ENCODE measurements at places on chromosomes 1 and 21.

DNA sequence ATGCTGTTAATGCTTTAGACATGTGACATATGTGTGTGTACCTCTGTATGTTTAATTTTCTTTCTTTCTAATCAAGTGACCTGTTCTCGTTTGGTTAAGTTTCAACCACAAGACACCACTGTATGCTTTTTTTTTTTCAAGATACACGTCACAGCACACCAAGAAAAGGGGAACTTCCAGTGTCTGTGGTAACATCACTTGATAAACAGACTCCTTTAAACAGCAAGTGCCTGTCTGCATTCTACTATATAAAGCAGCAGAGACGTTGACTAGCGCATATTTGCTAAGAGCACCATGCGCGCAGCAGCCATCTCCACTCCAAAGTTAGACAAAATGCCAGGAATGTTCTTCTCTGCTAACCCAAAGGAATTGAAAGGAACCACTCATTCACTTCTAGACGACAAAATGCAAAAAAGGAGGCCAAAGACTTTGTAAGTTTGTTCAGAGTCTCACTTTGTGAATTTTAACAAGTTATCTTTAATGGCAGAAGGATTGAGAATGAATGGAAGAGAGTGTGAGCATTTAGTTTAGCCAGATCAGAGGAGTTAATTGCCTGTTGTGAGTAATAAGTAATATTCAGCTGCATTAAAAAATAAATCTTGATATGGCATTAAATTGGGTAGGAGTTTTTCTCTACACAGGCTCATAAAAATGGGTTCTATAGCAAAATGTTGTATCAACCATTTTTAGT lies at the start of gene RGS1:
Gene RGS1, plus strand, starts transcription at position 275 of the 691 bp plus-strand sequence. Its CDS starts 20 bp downstream, at position 295.
- DNase-seq, result no peak

DNA sequence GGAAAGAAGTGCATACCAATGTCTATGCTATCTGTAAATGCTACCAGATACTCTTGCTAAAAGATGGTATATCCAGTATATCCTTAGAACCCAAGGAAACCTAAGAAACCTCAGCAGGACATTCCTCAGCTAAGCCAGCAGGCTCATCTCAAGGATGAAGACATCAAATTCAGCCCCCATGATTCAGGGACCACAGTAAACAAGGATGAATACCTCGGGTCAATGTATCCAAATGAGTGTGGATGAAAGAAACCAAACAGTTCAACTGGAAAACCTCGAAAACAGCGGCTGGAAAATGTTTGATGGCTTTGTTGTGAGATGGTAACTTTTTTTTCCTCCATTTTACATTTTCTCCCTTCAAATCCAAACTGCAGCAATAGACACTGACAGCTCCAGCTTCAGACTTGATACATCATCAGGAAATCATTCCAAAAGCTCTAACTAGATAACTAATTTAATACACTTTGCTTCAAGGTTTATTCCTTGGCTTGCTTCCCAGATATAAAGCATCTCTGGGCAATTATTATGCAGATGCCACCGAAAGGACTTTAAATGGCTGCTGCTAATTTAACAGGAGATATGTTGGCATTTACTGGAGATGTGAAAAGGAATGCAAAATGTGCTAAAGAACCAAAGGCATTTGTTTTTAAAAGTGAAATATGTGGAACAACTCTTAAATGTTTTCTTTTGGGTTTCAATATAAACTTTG lies 73.6 kb downstream of the SMYD2 start:
- peak; percentile 20 for DNase-seq

GRCh38 chr1:223700388-223700918 lies 11.9 kb upstream of the CAPN2 start:
- DNase-seq, result no peak

DNA sequence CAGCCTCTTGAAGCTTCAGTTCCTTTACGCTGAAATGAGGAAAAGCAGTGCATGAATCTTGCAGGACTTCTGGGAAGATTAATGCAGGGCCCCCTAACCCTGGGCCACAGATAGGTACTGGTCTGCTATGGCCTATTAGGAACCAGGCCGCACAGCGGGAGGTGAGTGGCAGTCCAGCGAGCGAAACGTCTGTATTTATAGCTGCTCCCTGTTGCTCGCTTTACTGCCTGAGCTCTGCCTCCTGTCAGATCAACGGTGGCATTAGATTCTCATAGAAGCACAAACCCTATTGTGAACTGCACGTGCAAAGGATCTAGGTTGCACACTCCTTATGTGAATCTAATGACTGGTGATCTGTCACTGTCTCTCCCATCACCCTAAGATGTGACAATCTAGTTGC lies 130.2 kb downstream of the CHRM3 start:
- no peak for DNase-seq

GRCh38 chr1:208254376-208254775 lies 10.2 kb upstream of the PLXNA2 start:
- no peak for DNase-seq

DNA sequence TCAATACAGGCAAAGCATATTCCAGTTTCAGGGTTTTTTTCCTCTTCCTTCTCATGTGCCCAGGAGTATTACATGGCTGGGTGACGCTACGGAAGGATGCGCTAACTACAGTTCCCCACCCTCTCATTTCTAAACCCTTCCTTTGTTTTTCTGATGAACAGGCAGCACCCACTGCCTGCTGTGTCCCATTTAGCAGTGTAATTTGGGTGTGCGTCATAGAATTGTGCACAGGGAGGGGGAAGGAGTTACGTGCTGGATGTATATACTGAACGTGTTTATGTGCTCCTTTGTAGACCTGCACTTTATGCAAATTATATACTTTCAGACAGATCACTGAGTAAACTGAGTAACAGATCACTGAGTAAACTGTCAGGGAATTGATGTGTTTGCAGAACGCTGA lies 44.5 kb downstream of the ELAPOR1 start:
- no peak for DNase-seq

- DNase-seq, result no peak
These were observed 112.1 kb downstream of the ST6GALNAC3 start for GRCh38 chr1:76186554-76187170.

DNA sequence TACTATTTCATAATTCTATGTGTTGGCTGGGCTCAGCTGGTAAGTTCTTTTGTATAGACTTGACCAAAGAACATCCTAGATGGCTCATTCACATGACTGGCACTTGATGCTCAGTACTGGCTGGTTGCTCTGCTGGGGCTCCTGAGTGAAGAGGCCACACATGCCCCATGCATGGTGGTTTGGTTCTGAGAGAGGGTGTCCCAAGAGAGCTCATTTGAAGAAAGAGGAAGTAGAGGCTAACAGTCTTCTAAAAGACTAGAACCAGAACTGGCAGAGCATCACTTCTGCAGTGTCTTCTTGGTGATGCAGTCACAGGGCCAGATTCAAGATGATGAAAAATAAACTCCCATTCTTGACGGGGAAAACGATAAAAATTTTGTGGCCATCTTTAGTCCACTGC lies 5.2 kb upstream of the BACH1 start:
- no peak for DNase-seq

DNA sequence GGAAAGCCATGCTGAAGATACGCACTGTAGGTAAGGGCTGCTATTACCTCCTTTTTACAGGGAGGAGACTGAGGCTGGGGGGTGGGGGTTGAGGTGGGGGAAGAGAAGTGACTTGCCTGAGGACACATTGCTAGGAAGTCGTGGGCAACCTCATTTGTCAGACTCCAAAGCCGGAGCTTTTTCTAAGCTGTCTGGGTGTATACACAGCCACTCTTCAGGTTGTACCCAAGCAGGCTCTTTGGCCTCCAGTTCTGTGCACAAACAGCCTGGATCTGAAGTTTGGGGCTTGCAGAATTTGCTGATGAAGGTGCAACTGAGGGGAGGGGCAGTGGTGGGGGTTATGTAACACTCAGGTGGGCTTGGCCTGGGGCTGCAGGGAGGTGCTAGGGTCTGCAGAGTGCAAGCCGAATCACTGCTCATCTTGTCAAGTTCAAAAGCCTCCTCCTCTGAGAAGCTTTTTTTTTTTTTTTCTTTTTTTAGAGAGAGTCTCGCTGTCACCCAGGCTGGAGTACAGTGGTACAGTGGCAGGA lies 16.9 kb downstream of the TINAGL1 start:
- no peak for DNase-seq

- no peak for DNase-seq
These were observed 11.9 kb downstream of the SH2D2A start for GRCh38 chr1:156804572-156805243.

DNA sequence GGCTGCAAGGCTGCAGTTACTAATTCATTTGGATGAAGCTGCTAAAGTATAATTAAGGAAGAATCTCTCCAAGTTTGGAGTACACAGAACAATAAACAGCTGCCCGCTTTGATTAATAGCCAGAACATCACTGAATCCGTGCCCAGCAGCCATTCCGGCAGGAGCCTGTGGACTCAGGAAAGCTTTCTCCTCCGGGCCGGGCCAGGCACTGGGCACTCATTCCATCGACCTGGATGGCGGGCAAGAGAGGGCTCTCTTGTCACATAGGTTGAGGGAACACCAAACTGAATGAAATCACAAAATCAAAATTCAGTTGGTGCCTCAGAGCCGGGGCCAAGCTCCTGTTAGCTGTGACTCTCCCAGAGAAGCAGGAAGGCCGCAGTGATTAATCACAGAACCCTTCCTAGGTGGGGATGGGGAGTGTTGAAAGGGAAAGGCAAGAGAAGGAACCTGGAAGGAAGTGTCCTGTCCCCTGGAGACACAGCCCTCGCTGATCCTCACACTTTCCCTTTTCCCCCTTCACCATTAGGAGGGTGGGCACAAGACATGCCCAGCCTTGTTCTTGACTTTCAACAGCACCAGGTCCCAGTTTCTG lies 306.7 kb downstream of the NPHP4 start:
- no peak for DNase-seq

GRCh38 chr1:228917755-228918154 lies 182.5 kb downstream of the RHOU start:
- DNase-seq, result no peak

GRCh38 chr1:56057466-56058405 lies 521.6 kb downstream of the PLPP3 start:
- no peak for DNase-seq

GRCh38 chr1:12184008-12184681 lies 17.4 kb downstream of the TNFRSF1B start:
- no peak for DNase-seq

DNA sequence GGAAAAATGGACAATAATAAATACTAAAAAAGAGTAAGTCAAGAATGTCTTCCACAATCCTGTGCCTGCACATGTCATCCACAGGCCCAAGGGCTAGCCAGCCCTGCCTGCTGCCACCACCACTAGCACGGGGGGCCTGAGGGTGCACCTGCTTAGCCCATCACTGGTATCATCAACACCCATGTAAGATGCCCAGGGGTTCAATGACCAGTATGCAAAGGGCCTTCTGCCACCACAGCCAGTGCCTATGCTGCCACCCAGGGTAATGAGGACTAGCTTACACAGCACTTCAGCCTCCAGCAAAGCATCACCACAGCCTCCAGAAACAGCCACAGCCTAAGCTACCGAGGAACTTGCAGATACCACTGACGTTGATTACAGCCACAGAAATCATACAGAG lies 46.3 kb downstream of the POFUT2 start:
- DNase-seq, result no peak

DNA sequence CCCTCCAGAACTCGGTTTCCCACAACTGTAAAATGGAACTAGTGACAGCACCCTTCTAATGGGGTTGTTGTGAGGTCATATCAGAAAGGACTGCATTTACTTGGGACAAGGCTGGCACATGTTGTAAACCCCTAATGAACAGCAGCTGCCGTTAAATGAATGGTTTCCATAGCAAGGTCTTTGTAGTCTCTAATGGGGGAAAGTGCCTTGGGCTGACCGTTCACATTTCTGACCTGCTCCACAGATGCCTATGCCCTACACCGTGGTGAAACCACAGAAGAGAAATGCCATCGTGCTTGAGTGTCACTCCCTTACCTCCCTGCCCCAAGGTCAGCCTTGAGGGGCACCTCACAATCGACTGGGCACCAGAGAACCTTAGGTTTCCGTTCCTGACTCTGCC lies 143.1 kb downstream of the ZSCAN20 start:
- no peak for DNase-seq

DNA sequence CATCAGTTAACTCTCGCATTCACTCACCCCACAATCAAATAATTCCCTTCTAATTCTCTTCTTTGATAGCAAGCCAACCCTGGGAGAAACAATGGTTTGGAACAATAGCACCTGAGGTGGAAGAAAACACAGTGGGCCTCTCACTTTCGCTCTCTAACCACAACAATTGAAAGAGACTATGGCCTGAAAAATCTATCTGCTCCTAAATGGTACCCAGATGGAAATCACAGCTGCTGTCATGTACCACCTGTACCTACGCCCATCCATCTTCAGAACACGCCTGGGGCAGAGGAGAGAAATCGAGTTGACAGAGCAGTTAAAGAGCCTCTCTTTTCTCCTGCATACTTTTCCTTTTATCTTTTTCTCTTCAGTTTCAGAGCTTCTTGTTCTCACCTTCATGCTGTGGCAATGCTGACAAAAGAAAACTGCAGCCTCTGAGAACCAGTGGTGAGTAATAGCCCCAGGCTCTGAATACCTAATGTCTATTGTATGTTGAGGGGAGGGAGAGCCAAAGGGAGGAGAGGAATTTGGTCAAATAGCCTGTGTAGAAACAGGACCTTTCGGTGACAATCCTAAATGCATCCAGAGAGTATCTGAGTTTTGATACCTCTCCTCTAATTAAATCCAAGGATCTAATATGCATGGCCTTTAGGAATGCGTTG lies 57.7 kb downstream of the ZC3H11B start:
- no peak for DNase-seq

- no peak for DNase-seq
These were observed 6.4 kb downstream of the MGST3 start for GRCh38 chr1:165637427-165637826.

DNA sequence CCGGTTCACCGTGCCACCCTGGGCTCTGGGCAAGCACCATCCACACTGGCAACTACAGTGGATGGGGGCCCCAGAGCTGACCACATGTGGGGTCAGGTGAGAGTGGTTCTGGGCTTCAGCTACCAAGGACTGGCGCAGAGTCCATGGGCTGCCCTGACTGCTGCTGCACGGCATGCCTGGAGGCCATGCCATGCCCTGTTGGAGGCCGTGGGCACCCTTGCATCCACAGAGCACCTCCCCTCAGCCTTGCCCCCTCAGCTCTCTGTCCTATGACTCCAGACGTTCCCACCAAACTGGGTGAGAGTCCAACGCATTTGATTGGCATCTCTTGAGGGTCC lies 15.5 kb downstream of the MORN1 start:
- DNase-seq, result no peak

GRCh38 chr1:19384113-19384512 lies 72.0 kb downstream of the SLC66A1 start:
- DNase-seq, result no peak

DNA sequence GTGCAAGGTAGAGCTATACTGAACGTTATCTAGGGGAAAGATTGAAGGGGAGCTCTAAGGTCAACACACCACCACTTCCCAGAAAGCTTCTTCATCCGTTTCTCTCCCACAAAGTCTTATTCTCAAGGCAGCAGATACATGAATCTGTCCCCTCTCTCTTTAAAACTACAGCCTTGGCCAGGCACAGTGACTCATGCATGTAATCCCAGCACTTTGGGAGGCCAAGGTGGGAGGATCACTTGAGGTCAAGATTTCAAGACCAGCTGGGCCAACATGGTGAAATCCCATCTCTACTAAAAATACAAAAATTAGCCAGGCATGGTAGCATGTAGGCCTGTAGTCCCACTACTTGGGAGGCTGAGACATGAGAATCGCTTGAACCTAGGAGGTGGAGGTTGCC lies 8.1 kb downstream of the CYP4X1 start:
- DNase-seq, result no peak

Data from NCI-H1694 (cell line).